Skin of body (tissue), 3 donors: ENCODE measurements at places on chromosomes 1 and 21. TPM values are rescaled to one million over a fixed set of nuclear protein-coding genes. Genes with fewer than 3 reads are reported as not detected.

DNA sequence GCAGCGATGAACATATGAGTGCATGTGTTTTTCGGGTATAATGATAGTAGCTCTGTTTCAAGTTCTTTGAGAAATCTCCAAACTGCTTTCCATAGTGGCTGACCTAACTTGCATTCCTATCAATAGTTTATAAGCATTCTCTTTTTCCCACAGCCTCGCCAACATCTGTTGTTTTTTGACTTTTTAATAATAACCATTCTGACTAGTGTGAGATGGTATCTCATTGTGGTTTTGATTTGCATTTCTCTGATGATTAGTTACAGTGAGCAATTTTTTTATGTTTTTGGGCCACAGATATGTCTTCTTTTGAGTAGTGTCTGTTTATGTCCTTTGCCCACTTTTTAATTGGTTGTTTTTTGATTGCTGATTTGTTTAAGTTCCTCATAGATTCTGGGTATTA lies 10.6 kb upstream of the RUNX1 start:
- DNase-seq = no peak

- no peak for DNase-seq
Measured at GRCh38 chr1:157193702-157194391, 55.7 kb upstream of the ETV3 start.

GRCh38 chr1:93977598-93977945 lies 68.3 kb upstream of the GCLM start:
- DNase-seq = no peak

CALML6 gene
- 19.0 TPM for total RNA-seq
